ENCODE measurements at places on chromosomes 13 and 19.

DNA sequence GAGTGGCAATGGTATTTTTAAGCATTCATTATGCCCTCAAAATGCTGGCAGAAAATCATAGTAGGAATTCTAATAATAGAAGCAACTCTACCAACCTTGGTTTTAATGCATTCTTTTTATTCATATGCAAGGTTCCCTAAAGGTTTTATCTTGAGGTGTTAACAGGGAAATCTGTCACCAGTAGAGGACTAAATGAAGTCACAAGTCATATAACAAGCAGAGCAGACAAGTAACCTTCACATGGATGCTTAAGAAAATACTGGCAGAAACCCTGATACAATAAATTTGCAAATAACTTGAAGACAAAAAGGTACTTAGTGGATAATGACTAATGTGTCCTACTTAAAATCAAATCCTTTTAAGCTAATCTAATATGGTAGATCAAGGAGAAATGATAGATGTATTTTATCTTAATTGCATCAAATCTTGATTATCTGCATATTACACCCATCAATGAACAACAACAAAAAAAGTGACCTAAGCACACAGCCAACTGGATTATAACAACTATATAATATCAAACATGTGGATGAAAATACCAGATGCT, 73.3 kb downstream of the RFC3 start:
- no peak for DNase-seq

DNA sequence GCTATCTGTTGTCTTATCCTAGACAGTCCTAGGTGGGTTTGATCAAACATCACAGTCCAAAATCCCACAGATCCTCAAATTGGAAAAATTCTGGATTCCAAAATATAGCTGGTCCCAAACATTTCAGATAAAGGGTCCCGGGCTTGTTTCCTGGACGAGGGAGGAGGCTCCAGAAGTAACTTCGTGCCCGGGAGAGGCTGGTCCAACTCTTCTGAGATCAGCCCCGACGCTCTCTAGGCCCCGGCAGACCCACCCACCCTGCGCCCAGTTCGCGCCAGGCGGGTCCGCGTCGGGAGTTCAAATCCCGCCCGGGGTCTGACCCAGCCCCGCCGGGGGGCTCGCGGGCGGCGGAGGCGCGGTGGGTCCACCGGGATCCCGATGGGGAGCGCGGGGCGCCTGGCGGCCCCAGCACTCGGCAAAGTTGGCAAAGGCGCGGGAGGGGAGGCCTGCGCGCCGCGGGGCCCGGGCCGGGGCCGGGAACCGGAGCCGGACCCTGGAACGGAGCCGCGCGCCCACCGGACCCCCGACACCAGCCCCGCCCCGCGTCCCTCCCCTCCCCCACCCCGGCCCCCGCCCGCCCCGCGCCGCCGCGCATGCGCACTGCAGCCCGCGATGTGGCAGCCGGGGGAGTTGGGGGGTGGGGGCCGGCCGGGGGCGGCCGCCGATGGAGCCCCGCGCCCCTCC, 513 bp downstream of the MIER2 start:
- peak; percentile 88 for DNase-seq

GRCh38 chr13:111337206-111337605, 16.8 kb downstream of the TEX29 start:
- peak; percentile 85 for DNase-seq

GRCh38 chr19:4403005-4403761, 743 bp downstream of the CHAF1A start:
- DNase-seq = no peak

Measured in AG08396 (cell line).